Hair follicle dermal papilla cell (primary cell): ENCODE measurements at places on chromosomes 6 and 20. TPM values are rescaled to one million over a fixed set of nuclear protein-coding genes. Genes with fewer than 3 reads are reported as not detected.

Gene RING1
- total RNA-seq = 23.4 and 24.3 TPM in 2 replicates

Gene VSTM2L
- total RNA-seq = 2.6 and 5.6 TPM in 2 replicates

Gene BRD2
- total RNA-seq = 162 and 165 TPM in 2 replicates

Gene TFAP2D
- not detected in 2 replicates for total RNA-seq
